Natural killer cell (primary cell): ENCODE measurements at places on chromosomes 1 and 21. TPM values are rescaled to one million over a fixed set of nuclear protein-coding genes. Genes with fewer than 3 reads are reported as not detected.

- peak; percentile 69 for DNase-seq
Observed at GRCh38 chr1:211830328-211831142, at the start of gene LPGAT1. Gene LPGAT1 (minus strand): TSS chr1:211830763. CDS start chr1:211829296, 1,467 bp downstream.

GABRD gene
- total RNA-seq: 0.33 TPM

- DNase-seq: no peak
Observed at GRCh38 chr1:155649676-155650075, 38.9 kb downstream of the YY1AP1 start.

HEYL gene
- not detected for total RNA-seq

CD101 gene
- 2.5 TPM for total RNA-seq

- DNase-seq: no peak
Observed at GRCh38 chr1:224640018-224640417, 23.9 kb downstream of the CNIH3 start.

SLC2A5 gene
- total RNA-seq: not detected

GRCh38 chr1:29414086-29414485 is 177.8 kb downstream of the PTPRU start:
- no peak for DNase-seq

DNA sequence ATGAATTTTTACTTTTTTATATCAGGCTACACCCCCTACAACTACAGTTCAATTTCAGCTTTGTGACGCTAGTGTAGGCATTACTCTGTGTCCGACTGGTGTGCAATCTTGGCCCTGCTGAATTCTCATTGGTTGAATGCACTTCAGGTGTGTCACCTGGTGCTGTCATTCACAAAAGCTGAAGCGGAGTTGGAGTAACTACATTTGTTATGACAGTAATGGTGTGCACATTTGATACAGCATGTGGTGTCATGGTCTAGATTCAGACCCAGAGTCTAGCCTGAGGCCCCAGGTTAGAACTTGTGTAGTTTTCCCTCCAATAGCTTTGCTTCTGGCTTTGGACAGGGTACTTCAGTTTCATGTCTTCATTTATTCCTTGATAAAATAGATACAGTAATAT is 88.7 kb downstream of the C1orf94 start:
- DNase-seq: no peak

OR10R2 gene
- total RNA-seq: not detected

PTPRU gene
- 0.54 TPM for total RNA-seq

- no peak for DNase-seq
Observed at GRCh38 chr1:5751163-5751540, 241.1 kb downstream of the NPHP4 start.

DNA sequence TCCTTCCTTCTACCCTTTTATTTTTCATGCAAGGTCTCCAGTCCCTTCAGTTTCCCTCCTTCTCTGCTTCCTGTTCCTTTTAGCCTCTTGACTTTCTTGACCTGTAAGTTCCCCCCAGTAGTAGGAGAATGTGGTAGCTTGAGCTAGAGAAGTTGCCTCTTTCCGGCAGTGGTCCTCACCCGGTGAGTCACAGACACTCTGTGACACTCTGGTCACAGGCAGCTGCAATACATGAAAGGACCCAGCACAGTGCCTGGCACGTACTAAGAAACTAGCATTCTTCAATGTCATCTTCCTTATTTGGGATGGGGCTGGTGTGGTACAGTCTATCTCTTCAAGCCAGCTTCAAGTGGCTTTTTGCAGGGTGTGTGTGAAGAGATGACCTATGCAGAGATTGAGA is 16.0 kb downstream of the PFKFB2 start:
- DNase-seq: no peak

- peak; percentile 34 for DNase-seq
Observed at GRCh38 chr1:111204983-111205713, 4.7 kb upstream of the DENND2D start.

DPH5 gene
- 17.1 TPM for total RNA-seq

GRCh38 chr1:203672346-203672745 is 45.7 kb downstream of the ATP2B4 start:
- peak; percentile 59 for DNase-seq

GOLT1A gene
- total RNA-seq: not detected

GRCh38 chr1:221925947-221926346 is 184.1 kb upstream of the DUSP10 start:
- no peak for DNase-seq

GRCh38 chr1:41611932-41612450 is 127.5 kb upstream of the EDN2 start:
- DNase-seq: no peak

GRCh38 chr1:246805135-246805716 is 81.0 kb downstream of the SCCPDH start:
- DNase-seq: no peak

DNA sequence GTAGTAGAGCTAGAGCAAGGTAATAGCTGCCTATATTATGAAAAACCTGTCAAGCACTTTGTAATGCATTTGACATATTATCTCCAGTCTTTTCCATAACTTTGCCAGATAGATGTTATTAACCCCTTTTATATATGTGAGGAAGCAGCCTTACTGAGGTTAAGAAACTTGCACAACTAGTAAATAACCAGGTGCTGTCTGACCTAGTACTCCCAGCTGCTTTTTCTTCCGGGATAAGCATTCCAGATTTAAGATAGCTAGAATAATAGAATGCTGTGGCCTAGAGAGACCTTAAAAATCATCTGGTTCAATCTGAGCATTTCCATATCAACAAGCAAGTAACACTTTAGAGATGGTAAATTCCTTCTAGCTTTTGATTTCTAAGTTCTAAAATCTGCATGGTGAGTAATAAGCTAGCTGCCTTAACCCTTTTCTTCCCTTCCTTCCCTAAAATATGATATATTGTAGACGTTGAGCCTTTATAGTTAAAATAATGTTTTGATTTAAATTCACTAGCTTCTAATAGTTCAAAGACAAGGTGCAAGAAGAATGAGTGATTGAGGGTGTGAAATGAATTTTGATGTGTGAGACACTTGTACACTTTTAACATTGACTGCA is 1.8 kb downstream of the SH3GLB1 start:
- DNase-seq: no peak

GRCh38 chr1:234899041-234899729 is 229.5 kb downstream of the TOMM20 start:
- DNase-seq: no peak

U2AF1 gene
- total RNA-seq: 9.0 TPM

PCBP3 gene
- 0.52 TPM for total RNA-seq

ETV3L gene
- not detected for total RNA-seq

SPRR2G gene
- not detected for total RNA-seq

NOS1AP gene
- 0.09 TPM for total RNA-seq

- no peak for DNase-seq
Observed at GRCh38 chr1:66434096-66434495, 99.9 kb upstream of the SGIP1 start.

- DNase-seq: no peak
Observed at GRCh38 chr1:59484096-59484495, 187.2 kb downstream of the FGGY start.

DNA sequence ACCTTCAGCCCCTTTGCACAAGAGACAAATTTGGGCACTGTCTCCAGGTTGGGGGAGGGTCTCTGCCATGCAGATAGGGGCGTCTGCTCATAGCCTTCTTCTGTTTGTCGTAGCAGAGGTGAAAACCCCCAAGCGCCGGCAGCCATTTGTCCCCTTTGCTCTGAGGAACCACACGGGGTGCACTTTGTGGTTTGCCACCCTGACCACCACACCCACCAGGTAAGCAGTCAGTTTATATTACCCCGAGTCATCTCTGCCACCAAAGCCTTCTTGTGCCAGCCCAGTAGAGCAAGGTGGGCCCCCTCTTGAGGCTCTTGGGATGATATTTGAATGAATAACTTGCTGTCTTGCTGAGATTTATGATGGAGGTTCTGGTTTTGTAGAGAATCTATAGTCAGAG is 111.8 kb downstream of the VPS13D start:
- DNase-seq: no peak

GRCh38 chr1:113901191-113901590 is 3.4 kb downstream of the AP4B1 start:
- DNase-seq: no peak

DNA sequence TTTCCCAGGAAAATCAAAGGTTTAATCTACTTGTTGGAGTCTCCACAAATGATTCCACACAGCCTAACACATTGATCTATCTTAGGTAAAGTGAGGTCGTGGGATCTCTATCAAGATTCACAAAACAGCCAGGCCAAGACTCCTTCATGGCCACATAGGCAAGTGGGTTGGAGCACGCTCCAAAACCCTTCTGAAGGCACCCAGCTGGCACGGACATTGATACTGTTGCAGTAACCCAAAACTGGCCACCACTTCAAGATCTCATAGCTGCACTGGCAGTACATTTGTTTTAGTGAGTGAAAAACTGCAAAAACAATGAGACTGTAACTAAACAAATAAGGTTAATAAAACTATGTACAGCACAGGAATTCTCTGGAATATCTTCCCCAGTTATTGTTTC is 61.9 kb downstream of the COLGALT2 start:
- no peak for DNase-seq

FAM131C gene
- not detected for total RNA-seq

PLEKHG5 gene
- 0.16 TPM for total RNA-seq

CD34 gene
- total RNA-seq: 0.14 TPM

DNA sequence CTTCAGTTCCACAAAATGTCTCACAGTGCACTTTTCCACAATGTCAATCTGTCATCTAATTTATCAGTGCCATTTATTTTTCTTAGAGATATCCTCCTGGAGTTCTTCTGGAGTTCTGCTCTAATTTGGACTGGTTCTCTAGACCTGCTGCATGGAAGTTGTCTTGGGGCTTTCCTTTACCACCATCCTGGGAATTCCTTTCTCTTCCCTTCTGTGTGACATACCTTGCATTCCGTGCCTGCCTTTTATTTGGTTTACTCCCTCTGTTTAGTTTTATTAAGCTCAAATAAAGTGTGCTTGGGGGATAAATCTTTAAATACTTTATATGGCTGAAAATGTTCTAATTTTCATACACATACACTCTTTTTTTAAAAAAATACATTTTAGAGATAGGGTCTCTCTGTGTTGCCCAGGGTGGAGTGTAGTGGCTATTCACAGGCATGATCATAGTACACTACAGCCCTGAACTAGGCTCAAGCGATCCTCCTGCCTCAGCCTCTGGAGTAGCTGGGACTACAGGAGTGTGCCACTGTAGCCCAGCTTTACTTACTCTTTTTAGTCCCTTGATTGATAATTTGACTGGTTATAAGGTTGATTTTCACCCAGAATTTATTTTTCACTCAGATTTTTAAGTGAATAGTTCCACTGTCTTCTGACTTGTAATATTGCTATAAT is 14.4 kb downstream of the MTF2 start:
- DNase-seq: no peak

CYP4X1 gene
- not detected for total RNA-seq

DNA sequence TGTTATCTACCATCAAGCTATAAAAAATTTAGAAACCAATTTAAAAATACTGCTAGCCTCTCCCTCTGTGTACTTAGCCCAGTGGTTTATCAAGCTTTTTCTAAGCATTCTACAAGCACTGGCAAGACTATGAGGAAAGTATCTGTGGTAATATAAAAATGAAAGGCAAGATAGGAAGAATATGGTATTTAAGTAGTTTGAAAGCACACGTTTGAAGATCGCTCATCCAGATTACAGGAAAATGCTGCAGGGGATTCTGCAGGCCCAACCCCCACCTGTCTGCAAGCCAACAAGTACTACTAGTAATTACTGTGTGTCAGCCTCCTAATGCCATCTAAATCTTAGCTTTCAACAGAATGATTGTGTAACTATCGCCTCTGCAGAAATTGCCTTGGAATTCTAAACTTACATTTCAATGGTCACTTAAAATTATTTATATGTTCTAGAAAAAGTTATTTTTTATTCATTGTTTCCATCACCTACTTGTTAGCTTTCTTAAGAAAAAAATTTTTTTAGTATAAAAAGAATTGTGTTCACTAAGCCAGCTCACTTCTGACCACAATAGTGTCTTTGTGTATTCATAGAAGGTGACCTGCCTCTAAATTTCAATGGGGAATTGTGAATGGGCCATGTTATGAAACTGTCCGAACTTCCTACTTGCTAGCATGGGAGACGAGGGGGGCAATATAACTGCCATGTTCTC is 8.5 kb downstream of the ERRFI1 start:
- no peak for DNase-seq

- DNase-seq: no peak
Observed at GRCh38 chr1:46587069-46587468, 17.0 kb downstream of the MKNK1 start.

DNA sequence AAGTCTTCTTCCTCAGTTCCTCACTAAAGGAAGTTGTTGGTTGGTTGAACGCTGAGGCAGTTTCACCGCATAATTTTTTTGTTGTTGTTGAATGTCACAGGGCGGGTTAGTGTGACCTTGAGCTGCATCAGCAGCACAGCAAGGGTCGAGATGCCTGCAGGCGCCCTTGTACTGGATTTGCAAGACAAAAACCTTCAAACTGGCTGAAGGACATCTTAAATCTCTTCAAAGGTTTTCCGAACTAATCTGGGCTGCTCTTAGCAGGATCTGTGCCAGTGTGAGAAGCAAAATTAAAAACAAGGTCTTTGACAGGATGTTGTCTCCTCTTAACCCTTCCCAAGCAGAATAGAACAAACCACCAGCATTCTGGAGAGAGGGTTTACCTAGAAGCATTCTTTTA is 59.4 kb downstream of the NRIP1 start:
- no peak for DNase-seq

GRCh38 chr1:13703558-13704490 is 3.8 kb downstream of the PRDM2 start:
- DNase-seq: no peak

DEPDC1 gene
- total RNA-seq: not detected

- no peak for DNase-seq
Observed at GRCh38 chr1:201126832-201127754, at the start of gene ASCL5. Gene ASCL5 (minus strand): TSS chr1:201127184. CDS start chr1:201115372, 11,812 bp downstream.

GRCh38 chr1:3031401-3032221 is 10.3 kb downstream of the ACTRT2 start:
- DNase-seq: no peak

DNA sequence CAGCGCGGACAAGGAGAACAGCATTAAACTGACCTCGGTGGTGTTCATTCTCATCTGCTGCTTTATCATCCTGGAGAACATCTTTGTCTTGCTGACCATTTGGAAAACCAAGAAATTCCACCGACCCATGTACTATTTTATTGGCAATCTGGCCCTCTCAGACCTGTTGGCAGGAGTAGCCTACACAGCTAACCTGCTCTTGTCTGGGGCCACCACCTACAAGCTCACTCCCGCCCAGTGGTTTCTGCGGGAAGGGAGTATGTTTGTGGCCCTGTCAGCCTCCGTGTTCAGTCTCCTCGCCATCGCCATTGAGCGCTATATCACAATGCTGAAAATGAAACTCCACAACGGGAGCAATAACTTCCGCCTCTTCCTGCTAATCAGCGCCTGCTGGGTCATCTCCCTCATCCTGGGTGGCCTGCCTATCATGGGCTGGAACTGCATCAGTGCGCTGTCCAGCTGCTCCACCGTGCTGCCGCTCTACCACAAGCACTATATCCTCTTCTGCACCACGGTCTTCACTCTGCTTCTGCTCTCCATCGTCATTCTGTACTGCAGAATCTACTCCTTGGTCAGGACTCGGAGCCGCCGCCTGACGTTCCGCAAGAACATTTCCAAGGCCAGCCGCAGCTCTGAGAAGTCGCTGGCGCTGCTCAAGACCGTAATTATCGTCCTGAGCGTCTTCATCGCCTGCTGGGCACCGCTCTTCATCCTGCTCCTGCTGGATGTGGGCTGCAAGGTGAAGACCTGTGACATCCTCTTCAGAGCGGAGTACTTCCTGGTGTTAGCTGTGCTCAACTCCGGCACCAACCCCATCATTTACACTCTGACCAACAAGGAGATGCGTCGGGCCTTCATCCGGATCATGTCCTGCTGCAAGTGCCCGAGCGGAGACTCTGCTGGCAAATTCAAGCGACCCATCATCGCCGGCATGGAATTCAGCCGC is 2.5 kb downstream of the S1PR1 start:
- peak; percentile 60 for DNase-seq

PTAFR gene
- 6.4 TPM for total RNA-seq
